ENCODE measurements at places on chromosomes 5 and 9.

DNA sequence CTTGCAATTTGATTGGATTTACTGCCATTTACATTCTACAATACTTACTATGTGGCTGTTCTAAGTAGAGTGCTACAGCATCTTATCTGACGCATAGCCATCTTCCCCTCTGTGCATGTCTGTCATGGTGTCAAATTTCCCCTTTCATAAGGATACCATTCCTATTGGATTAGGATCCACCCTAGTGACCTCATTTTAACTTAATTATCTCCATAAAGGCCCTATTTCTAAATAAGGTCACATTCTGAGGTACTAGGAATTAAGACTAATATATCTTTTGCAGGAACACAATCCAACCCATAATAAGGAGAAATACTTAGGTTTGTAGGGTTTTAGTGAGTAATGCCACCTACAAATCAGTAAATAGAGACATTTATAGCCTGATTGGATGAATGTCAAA, 268.0 kb downstream of the ADAMTSL1 start:
- DNase-seq: no peak

GRCh38 chr5:37714756-37715155, 125.1 kb downstream of the GDNF start:
- no peak for DNase-seq

- no peak for DNase-seq
Measured at GRCh38 chr5:154196955-154197652, 6.6 kb downstream of the GALNT10 start.

- DNase-seq: no peak
Measured at GRCh38 chr5:119328753-119329602, 26.8 kb upstream of the TNFAIP8 start.

- DNase-seq: no peak
Measured at GRCh38 chr5:14745753-14746152, 81.2 kb downstream of the OTULIN start.

GRCh38 chr9:113940077-113940476, 64.0 kb downstream of the ZNF618 start:
- DNase-seq: no peak

GRCh38 chr9:107627781-107628180, 138.2 kb upstream of the KLF4 start:
- DNase-seq: no peak

- no peak for DNase-seq
Measured at GRCh38 chr5:141512911-141513626, 24.2 kb downstream of the PCDHGC5 start.

DNA sequence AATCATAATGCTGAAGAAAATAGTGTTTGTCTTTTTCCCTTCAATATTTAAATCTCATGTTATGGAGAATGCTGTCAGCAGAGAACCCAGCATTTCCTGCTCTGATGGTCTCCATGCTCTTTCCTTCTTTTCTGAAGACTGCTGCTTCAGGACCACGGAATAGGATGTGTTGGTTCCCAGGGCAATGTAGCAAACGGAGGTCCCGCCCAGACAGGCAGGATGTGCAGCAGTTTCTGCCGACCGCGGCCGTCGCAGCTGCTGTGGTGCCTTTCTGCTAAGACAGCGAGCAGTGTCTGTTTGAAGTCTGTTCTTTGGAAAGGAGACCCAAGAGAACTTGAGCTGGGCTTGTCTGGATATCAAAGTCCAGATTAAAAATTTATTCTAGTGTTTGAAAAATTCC, 654.3 kb downstream of the CCDC171 start:
- DNase-seq: no peak

DNA sequence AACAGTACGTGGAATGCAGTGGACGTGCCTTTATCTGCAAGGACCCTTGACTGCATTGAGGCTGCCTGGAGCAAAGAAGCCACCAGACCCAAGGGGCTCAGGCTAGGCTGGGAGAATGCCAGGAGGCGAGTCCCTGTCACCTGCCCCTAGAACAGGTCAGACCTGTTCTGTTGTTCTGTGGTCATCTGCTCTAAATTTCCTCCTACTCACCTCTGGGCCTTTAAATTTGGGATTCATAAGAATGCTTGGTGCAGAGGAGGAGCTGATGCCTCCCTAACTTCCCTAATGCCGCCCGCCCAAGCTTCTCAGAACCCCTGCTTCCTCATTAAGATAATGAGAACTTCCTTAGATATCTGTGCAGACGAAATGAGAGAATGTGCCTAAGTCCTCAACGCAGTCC, 32.0 kb downstream of the DAPK1 start:
- no peak for DNase-seq

DNA sequence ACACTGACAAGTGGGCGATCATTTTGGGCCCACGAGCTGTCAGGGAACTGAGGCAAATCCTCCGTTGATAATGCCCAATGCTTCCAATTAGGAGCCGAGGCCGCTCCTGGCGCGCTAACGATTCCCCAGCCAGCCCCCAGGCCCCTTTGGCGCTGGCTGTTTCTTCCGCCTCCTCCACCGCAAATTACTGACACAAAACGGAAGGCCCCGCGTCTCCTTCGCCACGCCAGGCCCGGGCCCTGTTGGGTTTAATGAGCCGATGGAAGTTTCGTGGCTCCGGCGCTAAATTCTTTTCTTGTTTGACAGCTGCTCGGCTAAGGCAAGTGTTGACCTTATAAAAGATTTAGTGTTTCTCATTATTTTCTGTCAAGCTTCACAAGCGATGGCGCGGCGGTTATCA, 25.7 kb upstream of the BARHL1 start:
- no peak for DNase-seq

DNA sequence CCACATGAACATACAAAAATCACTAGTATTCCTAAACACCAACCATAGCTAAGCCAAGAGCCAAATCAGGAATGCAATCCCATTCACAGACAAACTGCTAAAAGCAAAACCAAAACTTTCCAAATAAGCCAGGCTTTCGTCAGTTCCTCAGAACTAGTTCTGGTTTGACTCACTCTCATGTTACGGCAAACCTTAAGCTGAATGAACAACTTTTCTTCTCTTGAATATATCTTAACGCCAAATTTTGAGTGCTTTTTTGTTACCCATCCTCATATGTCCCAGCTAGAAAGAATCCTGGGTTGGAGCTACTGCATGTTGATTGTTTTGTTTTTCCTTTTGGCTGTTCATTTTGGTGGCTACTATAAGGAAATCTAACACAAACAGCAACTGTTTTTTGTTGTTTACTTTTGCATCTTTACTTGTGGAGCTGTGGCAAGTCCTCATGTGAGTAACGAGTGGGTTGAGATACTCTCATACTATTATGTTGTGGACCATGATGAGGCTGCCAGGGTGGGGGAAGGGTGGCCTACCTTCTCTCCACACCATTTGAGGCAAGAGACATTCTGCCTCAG, at the start of gene PDCD1LG2:
PDCD1LG2 (plus strand) TSS at position 172 of the 572 bp plus-strand sequence. CDS start 12,016 bp downstream, outside the sequence.
- peak; percentile 29 for DNase-seq

GRCh38 chr5:87127426-87127825, 140.3 kb upstream of the RASA1 start:
- no peak for DNase-seq

- DNase-seq: no peak
Measured at GRCh38 chr5:145544401-145544800, 290.7 kb downstream of the PRELID2 start.

DNA sequence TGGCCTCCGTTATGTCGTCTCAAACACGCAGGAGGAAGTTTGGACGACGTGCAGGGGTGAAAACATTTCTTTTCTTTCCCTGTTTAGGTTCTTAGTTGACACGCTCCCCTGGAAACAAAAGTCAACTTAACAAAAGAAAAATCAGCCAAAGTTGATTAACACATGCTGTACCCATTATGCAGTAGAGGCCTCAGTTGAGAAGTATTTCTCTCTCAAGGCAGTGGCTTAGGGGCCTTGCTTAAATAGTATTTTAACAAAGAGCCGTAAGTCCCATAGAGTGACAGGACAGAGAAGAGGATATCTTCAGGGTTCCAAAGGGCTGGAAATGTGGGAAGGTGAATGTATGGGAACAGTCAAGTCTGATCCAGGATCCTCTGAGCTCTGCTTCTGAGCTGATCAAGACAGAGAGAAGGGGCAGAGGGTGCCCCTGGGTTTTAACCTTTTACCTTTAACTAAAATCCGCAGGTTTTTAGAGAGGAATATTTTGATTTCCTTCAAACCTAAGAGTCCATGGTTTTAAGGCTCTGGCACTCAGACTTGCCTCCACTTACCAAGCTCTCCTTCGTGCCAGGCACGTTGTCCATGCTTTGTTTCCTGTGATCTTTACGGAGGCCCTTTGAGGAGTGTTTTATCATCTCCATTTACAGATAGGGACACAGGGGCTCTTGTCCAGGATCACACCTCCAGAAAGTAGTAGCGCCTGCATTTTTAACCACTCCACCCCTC, 629 bp upstream of the CD74 start:
- DNase-seq: no peak

GRCh38 chr9:35909687-35910612, 660 bp downstream of the SPAAR start:
- DNase-seq: no peak

- no peak for DNase-seq
Measured at GRCh38 chr9:131982671-131983239, 96.9 kb downstream of the MED27 start.

DNA sequence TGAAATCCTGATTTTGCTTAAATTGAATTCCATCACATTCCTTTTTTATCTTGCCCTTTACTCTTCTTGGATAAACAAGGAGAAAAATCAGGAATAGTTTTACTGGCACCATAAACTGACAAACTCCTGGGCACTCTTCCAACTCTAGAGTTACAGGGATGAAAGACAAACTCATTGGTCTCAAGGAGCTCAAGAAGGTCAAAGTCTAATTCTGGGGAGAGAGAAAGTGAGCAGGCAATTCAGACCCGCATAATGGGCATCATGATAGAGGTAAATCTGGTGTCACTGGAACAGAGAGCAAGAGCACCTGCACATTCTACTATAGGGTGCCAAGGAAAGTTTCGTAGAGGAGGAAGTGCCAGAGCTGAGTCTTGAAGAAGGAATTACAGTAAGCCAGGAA, 64.8 kb downstream of the GRIN3A start:
- no peak for DNase-seq

DNA sequence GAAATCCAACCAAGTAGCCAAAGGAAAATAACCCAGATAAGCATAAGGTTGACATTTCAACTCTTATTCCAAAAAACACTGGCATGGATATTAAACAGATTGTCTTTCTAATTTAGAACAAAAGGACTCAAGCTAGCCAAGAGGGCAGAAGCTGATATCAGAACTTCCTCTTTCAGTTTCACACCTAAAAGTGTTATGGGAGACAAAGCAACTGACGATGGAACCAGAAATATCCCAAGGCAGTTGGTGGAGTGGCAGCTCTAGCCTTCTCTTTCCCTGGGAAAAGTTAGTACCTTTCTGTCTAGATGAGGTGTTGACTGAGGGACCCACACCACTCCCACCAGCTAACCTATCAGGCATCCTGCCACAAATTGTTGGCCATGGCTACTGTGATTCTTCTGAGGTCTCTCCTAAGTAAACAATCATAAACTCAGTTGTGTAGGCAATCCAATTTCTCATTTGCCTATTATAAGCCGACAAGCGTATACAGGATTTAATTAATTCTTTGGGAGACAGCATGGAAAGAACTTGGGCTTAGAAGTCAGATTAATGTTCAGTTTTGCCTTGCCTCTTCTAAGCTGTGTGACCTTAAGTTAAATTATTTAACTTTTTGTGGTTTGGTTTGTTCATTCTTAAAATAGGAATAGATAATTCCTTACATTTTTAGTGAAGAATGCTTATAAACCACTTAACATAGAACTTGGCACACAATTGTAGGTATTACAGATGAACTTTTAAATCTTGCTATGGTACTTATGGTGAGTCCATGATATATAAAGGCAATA, 110.9 kb upstream of the ADAMTSL1 start:
- no peak for DNase-seq

DNA sequence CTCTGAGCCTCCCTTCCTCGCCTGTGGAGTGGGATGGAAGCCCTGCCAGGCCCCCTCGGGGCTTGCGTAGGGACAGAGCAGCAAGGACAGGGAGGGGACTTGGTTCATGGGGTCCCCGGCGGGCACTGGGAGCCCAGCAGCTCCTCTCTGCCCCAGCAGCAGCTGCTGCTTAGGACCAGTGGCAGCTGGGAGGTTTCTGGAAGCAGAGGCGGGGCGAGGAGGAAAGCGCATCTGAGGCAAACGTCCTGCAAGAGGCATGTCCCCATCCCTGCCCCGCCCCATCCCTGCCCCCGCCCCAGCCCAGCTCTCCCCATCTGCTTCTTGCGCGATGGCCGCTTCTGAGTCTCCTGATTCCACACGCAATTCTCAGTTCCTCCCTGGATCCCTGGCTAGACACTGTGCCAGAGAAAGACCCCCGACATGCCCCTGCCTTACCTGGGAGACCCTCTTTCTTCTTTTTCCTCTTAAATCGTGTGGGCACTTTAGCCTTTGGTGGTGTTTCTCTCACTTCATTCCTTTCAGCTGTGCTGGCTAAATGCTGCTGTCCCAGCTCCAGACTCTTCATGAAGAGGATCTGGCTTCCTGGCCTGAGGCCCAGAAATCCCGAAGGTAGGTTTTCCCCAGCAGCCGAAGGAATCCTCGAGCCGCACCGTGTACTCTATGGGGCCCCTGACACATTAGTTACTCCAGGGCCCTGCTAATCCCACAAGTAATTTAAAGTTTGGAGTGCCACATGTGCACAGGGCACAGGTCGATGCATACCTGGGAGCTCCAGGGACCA, 4.4 kb upstream of the OR2S2 start:
- DNase-seq: no peak

GRCh38 chr9:93683331-93684134, 107.1 kb downstream of the PHF2 start:
- DNase-seq: no peak

DNA sequence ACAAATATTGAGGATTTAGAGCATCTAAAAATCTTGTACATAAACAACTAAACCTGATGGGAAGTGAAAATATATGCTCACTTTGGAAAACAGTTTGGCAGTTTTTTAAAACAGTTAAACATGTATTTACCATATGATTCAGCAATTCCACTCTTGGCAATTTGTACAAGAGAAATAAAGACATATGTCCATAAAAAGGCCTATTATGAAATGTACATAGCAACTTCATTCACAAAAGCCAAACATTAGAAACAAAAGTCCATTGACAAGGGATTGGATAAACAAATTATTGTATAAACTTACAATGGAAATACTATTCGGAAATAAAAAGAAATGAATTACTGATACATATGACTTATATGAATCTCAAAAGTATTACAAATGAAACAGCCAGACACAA, 196.2 kb upstream of the SLC24A2 start:
- no peak for DNase-seq

- no peak for DNase-seq
Measured at GRCh38 chr5:128092144-128092543, 8.6 kb downstream of the SLC12A2 start.

DNA sequence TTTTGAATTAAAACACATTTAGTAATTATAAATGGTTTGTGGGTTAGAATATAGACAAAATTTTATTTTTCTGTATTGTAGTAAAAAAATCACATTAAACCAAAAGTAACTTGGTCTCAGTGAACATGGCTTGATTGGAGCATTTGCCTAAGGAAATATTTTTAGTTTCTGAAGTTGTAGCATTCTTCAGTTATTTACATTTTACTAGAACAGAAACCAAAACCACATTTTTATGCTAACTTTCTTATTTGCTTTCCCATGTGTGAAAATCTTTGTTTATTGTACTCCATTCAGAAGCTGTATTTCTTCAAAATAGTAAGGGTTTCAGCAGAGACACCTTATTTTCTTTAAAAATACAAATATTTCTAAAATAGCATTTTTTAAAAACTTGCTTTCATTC, 129.9 kb downstream of the SGCD start:
- DNase-seq: no peak

- DNase-seq: no peak
Measured at GRCh38 chr5:151904127-151904526, 20.5 kb downstream of the GLRA1 start.
